ENCODE measurements at places on chromosomes 1 and 21.
A peak's percentile ranks its signal among the peaks of the same experiment; 100 is the strongest.

DNA sequence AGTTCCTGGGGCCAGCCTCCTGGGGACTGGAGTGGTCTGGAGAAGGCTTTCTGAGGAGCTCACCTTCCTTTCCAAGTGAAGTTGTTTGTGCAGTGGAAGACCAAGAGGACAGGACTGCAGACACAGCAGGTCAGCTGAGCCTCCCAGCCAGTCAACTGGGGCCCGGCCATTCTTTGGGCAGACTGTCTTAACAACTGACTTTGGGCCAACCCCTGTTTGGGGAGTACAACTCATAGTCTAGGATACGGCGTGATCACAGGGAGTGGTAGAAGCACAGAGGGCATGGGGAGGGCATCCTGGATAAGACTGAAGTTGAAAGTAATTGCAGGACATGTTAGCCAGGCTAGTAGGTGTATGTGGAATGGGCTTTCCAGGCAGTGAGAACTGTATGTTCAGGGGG, 50.3 kb downstream of the PGM1 start:
- DNase-seq: no peak

GRCh38 chr21:45078877-45079281, 4.5 kb downstream of the ADARB1 start:
- peak; percentile 73 for DNase-seq

GRCh38 chr1:21100481-21100921, 76.2 kb downstream of the EIF4G3 start:
- no peak for DNase-seq

- DNase-seq: no peak
Measured at GRCh38 chr1:33993301-33993700, 129.4 kb downstream of the HMGB4 start.

- DNase-seq: no peak
Measured at GRCh38 chr1:68145418-68146126, 86.8 kb downstream of the WLS start.

DNA sequence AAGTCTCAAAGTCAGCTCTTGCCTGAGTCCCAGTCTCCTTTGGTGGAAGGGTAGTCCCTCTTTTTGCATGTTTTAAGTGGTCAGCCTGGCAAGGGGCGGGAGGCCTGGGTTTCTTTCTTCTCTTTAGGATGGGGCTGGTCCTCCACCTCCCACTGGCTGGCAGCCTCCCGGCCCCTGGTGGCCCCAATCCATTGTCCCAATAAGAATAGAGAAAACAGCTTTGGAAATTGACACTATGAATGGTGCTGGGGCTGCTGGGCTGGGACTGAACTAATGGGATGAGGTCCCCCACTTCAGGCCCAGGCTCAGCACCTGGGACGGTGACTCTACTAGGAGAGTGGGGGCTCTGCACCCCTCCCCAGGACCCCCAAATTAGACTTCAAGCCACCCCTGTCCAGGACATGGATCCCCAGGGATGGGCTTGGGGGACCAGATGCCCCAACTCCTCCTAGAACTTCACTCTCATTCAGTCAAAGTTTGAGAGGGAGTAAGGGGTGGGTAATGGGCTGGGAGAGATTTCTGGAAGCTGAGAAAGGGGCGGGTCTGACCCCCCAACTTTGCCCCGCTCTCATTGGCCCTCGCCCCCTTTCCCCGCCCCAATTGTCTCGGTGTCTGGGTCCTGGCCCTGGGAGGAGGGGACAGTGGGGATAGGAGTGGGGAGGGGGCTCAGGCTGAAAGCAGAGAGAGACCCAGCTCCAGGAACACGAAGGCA, 18.2 kb downstream of the SLC27A3 start:
- no peak for DNase-seq

DNA sequence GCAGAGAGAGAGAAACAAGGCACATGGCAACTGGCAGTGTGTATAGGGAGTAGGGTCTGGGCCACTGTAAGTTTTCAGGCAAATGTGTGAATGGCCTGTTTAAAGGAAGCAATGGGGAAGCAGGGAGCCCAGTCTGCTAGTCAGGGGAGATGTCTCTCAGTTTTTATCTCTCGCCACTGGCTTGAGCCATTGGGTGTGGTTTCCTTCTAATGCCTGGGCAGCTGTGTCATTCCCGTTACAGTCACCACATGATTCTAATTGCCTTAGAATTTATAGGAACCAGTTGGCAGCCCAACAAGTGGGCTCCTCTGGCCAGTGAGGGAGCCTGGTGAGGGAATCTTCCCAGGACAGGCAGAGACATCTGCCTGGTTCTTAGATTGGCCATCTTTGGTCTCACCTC, 182.4 kb downstream of the DISC1 start:
- DNase-seq: no peak

DNA sequence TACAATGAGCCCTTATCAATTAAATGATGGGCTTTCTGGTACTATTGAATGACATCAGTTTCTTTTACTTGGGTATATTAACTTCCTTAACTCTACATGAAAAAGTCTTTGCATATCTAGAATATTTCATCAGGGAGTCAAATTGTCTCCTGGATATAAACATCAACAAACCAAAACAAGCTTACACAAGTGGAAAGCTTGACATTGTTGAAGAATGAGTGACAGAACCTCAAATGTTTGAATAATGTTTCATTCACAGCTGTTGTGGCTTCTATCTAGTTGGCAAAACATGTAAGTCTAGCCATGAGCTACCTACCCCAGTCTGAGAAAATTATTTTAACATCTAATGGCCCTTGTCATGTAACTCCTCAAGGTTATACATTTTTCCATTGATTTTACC, 604.8 kb upstream of the ADAMTS5 start:
- DNase-seq: no peak

DNA sequence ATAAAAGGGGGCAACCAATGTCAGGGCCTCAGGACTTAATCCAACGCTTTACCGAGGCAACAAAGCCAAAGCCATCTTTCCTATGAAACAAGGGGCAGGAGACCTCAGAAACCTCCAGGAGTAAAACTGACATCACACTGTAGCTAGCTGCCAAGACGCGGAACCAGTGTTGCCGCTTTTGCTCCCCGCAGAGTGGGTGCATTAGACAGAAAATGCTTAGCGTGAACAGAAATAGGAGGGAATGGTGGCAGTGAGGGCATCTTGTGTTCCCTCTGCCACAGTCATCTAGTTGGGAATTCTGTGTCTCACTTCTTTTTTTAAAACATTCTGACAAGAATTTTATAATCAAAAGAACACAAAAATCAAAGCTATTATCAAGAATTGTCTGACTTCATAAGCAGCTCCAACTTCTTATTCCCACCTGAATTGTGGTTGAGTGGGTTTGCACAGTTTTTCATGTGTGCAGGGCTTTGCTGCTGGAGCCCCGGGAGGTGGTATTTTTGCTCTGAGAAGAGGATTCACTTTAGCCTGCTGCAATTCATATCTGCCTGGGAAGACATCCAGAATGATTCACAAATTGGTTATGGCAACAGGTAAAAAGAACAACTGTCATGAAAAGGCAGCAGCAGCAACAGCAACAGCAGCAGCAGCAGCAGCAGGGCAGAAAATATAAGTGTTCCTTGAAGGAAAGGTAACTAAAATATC, 82.2 kb upstream of the DIRAS3 start:
- DNase-seq: no peak

DNA sequence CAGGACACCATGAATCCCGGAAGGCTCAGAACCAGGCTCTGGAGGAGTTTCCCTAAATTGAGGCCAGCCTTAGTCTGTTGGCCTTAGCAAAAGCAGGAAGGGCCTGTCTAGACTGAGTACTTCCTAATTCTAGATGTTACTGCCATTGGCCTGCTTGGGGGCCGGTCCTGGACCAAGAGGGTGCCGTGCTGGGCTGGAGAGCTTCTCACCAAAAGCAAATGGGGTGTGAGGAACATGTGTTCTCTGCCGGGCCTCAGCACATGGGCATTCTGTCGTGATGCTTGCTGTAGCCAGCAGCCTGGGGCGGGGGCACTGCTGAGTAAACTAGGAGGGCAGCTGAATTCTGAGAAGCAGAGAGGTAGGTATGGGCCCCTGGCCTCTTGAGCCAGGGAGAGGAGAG, 35.7 kb upstream of the MAN1C1 start:
- no peak for DNase-seq

DNA sequence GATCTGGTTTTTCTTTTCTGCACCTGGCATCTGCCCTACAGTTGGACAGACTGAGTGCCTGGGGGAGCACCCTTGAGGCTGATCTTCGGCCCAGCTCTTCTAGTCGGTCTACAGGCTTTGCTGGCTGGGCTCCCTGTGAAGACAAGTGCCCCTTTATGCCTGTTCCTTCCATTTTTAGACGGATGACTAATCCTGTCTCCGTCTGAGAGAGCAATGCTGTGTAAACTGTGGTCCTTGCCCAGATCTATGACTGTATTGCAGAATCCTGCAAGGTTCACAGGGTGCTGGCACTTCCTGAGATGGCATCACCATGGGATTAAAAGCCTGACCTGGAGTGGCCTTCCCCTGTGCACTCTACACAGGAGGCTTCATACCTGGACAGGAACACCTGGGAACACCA, 47.6 kb upstream of the SAMD13 start:
- no peak for DNase-seq

GRCh38 chr1:212074313-212074712, 38.8 kb downstream of the DTL start:
- DNase-seq: no peak

DNA sequence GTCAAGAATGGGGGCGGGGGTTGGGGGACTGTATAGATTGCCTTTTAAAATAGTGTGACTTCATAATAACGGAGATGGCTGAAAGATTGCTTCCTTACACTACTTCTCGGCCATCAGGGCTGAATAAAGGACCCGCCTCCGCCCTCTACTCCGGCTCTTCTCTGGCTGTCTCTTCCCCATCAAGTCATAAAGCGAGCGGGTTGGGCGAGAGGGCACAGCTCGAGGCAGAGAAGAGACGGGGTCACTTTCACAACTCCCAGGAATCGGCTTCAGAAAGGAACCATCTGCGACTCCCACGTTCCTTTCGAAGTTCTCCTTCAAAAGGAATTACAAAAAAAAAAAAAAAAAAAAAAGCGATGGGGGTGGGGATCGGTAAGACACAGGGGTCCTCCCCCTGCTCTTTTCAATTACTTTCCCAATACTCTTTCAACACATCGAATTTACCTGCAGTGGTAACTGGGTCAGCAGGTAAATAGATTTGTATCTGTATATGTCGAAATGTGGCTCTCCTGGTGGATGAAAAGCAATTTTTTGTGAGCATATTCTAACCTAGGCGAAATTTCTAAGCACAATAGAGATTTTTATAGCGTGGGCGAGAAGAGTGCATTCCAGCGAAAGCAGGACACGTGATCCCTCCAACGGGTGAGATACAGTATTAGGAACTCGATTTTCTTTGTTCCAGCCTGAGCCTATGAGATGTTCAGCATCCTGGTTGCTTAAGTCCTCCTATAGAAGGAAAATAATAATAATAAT, 2.0 kb downstream of the LRRC7 start:
- no peak for DNase-seq

- DNase-seq: no peak
Measured at GRCh38 chr1:21325231-21325718, 35.0 kb upstream of the ECE1 start.

GRCh38 chr1:9715536-9716226, 64.2 kb downstream of the PIK3CD start:
- peak; percentile 30 for DNase-seq

DNA sequence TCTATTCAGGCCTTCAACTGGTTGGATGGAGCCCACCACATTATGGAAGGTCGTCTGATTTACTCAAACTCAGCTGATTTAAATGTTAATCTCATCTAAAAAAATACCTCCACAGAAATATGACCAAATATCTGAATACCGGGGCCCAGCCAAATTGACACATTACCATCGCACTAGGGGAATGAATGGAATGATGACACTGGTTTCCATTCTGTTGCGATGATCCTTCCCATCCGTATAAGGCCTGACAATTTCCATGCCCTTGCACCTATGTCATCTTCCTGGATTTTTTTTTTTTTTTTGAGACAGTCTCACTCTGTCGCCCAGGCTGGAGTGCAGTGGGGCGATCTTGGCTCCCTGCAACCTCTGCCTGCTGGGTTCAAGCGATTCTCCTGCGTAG, 397.5 kb downstream of the KIF26B start:
- no peak for DNase-seq

DNA sequence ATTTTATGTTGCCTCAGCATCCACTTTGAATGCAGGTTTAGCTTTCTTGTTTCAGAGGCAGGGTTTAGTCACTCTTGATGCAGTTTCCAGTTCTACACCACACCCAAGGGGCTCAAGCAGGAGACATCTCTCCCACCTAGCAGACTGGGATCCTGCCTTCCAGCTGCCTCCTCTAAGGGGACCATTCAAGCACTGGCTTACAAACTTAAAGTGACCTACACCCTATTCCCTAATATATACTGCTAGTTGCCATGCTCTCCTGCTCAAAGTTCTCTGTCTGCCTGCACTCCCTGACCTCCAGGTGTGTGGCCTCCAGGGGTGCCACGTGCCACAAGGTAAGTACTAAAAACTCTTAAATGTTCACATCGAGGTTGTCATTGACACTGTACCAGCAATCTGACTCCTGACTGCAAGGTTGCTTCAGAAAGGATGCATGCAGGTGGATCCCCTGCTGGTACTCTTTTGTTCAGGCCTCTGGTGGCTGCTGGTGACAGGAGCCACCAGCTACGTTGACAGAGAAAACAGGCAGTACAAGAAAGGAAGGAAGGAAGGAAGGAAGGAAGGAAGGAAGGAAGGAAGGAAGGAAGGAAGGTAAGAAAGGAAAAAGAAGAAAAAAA, 185.9 kb downstream of the COQ8A start:
- no peak for DNase-seq

- DNase-seq: no peak
Measured at GRCh38 chr21:26732432-26733221, 112.6 kb downstream of the ADAMTS1 start.

DNA sequence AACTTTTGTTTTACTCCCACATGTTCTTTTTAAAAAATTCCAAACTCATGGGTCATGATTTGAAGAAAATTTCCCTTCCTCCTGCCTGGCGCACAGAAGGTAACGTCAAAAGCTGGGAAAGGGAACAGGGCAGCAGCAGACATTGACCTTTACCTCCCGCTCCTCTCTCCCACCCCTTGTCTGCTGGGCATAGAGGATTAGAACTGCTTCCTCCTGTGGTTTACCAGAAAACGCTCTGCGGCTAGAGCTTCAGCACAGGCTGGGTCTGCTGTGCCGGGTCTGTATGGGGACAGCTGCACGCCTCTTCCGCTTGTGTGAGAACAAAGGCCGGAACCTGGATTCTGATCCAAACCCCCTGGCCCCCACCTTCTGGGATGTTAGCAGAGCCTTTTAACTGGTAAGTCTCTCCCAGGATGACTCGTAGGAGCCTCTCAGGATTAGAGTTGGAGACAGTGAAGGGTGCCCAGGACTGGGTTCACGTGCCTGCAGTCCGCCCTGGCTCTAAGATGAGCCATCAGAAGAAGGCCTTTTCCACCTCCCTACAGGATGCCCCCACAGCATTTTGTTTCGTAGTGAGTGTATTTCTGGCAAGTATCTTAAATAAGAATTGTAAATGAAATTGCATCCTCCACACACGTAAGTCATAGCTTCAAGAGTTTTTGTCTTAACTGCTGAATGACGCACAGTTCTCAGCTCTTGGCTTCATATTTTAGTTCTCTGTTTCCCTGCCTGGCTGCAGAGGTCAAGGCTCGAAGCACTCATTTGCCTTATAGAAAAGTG, 5.2 kb downstream of the H6PD start:
- DNase-seq: peak; percentile 15

- DNase-seq: no peak
Measured at GRCh38 chr1:6093611-6094010, 47.9 kb downstream of the KCNAB2 start.

- no peak for DNase-seq
Measured at GRCh38 chr21:44907966-44908895, 12.5 kb downstream of the ITGB2 start.
